ENCODE measurements at places on chromosomes 5 and 9.

GRCh38 chr5:12119657-12120056 is 215.4 kb upstream of the CTNND2 start:
- no peak for DNase-seq

DNA sequence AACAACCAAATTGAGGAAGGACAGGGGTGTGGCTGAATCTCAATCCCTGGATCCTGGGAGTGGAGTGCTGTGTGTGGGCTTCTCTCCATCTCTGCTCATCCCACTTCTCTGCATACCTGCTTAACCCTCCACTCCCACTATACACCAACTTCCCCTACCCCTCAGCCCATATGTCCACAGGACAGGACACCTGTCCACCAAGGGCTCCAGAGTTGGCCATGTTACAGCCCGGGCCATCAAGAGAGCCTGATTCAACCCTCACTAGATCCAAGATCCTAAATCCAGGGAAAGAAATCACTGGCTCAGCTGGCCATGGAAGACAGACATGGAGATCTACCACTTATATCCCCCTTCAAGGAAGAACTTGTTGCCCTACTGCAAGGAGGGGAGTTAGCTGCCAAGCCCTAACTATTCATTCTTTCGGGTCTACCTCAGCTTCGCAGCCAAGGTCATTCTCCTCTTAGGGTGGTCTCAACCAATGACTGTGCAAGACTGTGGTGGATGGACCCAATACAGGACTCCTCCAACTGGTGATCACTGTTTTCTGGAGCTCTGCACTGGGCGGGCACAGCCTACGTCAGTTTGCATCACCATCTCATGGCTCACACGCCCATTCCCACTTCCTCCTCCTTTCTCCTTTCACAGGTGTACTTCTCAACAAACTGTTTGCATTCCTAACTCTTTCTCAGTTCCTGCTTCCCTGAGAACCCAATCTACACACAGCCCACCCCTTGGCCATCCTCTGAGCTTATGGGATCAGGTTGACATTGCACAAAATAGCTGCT is 53.7 kb upstream of the ZBTB43 start:
- DNase-seq: no peak

DNA sequence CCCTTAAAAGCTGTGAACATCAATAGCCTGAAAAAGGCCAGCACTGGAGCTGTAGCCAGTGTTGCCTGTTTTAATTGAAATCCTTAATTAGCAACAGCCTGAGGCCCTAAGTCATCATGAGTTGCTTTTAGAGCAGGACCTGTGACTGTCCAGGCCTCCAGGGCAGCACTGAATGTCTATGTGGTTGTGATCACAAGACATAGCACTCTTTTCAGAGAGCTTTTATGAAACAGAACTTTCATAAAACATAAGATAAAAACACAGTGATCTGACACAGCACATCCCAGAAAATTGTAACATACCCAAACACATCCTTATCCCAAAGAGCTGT is 85.5 kb upstream of the MYO10 start:
- DNase-seq: no peak

DNA sequence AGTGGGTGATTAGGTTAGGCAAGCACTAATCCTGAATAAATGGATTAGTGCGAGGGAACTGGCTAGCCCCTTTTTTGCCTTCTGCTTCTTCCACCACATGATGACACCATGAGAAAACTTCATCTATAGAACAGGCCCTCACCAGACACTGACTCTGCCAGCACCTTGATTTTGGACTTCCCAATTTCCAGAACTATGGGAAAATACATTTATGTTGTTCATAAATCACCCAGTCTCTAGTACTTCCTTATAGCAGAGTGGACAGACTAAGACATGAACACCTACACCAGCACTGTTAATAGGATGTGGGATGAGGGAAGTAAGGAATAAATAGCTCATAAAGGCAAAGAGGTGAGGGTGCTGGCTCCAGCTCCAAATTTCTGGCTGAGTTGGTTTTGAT is 1.4 kb downstream of the ZNF622 start:
- DNase-seq: no peak

GRCh38 chr5:90968319-90968718 is 409.7 kb downstream of the ADGRV1 start:
- DNase-seq: no peak

DNA sequence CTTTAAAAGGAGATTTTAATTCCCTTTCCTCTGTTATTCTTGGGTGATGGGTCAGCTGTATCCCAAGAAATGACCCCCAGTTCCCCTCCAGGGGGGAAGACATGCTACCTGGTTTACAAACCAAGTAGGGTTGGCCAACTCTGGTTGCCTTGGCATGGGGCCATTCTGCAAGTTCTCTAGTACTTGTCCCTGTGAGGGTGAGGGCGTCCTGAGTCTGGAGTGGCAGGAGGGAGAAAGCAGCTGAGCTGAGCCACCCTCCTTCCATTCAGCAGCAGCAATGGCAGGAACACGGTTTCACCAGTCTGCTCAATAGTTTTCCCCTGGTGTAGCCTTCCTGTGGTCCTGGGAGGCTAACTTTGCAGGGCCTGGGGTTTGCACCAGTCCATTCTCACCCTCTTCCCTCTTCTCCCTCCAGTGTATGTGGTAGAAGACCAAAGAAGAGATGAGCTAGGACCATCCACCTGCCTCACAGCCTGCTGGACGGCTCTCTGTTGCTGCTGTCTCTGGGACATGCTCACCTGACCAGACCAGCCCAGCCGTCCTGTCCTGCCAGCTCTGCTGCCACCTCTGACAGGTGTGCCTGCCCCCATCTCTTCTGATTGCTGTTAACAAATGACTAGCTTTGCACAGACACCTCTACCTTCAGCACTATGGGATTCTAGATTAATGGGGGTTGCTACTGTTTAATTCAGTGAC is 59.9 kb downstream of the PFDN1 start:
- DNase-seq: no peak

- DNase-seq: no peak
These were observed 4.8 kb downstream of the HBEGF start for GRCh38 chr5:140341591-140341990.

- peak; percentile 15 for DNase-seq
These were observed 3.6 kb upstream of the CPEB4 start for GRCh38 chr5:173884402-173885053.

GRCh38 chr9:134449180-134449916 is 123.1 kb downstream of the RXRA start:
- DNase-seq: peak; percentile 76

- DNase-seq: no peak
These were observed 15.1 kb upstream of the NRARP start for GRCh38 chr9:137317021-137317717.
